ENCODE measurements at places on chromosomes 12 and 14.

DNA sequence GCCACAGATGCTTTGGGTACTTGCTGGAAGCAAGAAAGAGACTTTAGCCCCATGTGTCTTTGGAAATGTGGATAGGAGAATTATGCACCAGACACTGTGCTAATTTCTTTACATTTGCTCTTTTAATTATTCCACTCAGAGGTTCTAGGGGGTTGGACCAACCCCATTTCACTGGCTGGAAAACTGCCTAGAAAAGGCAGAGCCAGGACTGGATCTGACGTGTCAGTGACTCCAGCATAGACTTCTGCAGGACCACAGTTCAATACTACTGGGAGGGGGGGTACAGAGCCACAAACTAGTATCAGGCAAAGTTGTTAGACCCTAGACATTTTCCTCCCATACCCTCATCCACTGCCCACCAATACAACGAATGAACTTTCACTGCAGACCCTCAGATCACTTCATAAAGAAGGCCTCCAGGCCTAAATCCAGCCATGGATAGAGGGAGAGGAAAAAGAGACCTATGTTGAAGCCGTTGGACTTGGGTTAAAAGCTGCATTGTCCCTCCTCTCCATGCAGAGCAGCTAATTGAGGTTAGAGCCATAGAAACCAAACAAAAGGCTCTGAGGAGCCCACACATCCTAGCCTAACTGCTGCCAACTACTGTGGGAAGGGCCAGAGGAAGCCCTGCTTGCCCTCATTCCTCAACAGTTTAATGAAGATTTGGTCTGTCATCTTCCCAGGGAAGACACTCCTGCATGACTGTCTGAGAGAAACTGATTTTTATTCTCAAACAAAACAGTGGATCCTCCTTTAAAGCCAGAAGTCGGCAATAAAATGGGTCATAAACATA lies 68.7 kb downstream of the STON2 start:
- no peak for DNase-seq

- no peak for DNase-seq
Observed at GRCh38 chr14:99257673-99258221, 14.2 kb downstream of the BCL11B start.

- no peak for DNase-seq
Observed at GRCh38 chr12:95114766-95115405, 41.5 kb upstream of the NR2C1 start.

DNA sequence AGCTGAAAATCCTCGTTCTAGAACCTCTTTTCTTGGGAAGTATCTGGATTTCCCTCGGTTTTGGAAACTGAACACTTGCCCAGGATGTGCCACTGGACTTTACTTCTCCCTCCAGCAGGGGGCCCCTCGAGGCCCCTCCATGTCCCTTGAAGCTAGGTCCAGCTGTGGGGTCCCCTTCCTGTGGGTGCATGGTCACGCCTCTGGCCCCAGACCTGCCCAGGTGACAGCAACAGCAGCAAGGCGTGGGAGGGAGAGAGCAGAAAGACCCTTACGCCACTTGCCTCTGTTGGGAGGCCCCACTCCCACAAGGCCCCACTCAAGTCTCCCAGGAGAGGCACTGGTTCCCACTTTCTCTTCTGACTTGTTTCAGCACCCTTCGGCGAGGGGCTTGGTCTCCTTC lies 3.1 kb downstream of the SLC25A29 start:
- DNase-seq: no peak

DNA sequence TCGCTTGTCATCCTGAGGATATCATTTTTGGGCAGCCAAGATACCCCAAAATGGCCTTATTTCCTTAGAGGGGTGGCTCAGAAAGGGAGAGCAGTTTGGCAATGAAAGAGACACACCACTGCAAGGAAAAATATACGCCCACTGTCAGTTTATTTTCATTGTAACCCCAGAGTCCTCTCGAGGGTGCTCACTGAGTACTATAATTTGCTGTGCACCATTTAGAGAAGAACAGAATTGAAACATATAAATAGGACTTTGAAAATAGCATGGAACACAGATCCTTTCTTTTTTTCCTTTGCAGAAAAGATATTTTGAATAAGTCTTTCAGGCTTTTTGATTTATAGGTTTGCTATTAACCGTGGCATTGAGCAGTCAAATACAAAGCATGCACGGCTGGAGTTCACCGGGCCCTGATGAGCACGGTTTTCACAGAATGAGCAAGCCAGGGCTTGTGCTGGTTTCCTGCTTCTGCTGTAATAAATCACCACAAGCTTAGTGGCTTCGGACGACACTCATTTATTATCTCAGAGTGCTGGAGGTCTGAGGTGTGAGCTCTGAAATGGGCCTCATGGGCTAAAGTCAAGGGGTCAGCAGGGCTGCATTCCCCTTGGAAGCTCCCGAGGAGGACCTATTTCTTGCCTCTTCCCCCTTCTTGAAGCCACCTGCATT lies 152.3 kb downstream of the ZNF664 start:
- DNase-seq: no peak

GRCh38 chr12:86748894-86749293 lies 492.7 kb upstream of the MGAT4C start:
- no peak for DNase-seq

GRCh38 chr12:64323476-64324225 lies 66.9 kb downstream of the C12orf56 start:
- no peak for DNase-seq

DNA sequence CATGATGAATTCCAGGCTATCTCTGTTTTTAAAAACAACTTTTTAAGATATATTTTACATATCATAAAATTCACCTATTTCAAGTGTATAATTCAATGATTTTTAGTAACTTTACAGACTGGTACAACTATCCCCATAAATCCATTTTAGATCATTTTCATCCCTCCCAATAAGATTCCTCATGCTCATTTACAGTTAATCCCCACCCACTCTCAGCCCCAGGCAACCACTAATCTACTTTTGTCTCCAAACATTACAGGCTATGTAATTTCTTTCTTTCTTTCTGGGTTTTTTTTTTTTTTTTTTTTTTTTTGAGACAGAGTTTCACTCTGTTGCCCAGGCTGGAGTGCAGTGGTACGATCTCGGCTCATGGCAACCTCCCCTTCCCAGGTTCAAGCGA lies 81.3 kb downstream of the DNAI7 start:
- DNase-seq: no peak

- no peak for DNase-seq
Observed at GRCh38 chr12:75354011-75354410, 19.5 kb downstream of the GLIPR1L1 start.

DNA sequence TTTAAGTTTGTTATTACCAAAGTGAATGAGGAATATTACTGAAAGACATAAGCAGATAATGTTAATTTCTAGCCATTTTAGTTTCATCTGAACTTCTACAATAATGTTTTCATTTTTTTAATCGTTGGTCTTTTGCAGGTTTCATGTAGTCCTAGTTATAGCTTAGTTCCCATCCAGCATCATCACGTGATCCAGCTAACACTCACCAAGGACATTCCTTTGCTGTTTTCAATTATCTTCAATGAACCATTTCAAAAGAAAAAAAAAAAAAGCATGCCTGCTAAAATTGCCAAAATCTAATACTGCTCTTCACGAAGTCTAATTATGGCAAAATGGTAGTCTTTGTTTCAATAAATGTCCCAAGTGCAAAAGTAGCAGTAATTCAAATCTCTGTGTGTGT lies 187.7 kb upstream of the ATXN7L3B start:
- DNase-seq: peak; percentile 8

DNA sequence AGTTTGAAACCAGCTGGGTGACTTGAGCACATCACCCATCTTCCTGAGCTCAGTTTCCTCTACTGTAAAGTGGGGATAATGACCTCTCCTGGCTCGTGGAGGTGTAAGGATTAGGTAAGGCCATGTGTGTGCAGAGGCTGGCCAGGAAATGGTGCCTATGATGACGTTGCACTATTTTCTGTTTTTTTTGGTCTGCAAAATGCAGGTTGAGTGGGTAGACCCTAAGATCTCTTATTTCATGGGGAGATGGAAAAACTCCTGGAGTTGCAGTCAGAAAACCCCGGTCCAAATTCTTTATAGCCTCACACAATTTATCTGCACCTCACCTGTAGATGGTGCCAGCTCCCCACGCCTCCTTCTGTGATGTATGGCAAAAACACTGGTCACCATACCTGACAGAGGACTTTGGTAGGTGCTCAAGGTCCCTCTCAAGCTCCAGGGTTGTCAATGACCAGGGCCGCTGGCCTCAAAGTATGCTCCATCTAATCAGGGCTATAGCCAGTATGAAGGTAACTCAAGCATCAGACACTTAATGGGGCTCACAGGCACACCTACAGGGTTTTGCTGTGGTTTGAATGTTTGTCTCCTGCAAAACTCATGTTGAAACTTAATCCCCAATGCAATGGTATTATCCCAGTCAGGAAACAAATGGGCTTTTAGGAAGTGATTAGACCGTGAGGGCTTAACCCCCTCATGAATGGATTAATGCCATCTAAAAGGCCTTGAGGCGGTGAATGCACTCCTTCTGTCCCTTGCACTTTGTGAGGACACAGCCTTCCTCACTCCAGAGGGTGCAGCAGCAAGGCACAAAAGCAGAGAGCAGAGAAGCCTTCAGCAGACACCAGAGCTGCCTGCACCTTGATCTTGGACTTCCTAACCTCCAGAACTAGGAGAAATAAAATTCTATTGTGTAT lies 17.6 kb downstream of the C14orf132 start:
- no peak for DNase-seq

DNA sequence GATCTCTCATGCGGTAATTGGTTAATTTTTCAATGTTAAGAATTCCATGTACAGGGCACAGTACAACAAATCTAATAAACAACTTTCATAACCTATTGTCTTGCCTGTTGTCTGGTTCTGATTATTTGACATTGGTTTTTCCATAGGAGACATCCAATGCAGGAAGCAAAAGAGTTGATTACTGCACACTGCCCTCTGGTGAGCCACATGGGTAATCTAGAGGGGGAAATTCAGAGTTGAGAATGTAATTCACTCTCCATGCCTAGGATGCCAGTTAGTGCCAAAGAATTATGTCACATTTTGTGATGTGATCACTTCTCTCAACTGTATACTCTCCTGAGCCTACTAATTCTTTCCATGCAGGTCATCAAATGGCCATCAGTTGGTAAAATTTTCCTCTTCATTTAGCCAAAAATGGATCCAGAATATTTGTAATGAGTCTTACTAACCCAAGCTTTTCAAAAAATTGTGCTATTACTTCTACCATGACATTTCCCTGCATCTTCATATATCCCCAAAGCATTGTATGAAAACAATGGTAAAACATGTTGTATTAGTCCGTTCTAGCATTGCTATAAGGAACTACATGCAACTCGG lies 17.7 kb upstream of the CCDC91 start:
- DNase-seq: peak; percentile 8

- DNase-seq: peak; percentile 95
Observed at GRCh38 chr12:54411391-54412241, 7.5 kb downstream of the ITGA5 start.

All from amniotic stem cell (primary cell).